ENCODE measurements at places on chromosomes 1 and 21. TPM values are rescaled to one million over a fixed set of nuclear protein-coding genes. Genes with fewer than 3 reads are reported as not detected.

- no peaks in the 10 kb centered on the region for H3K27me3 ChIP-seq
- DNase-seq = no peak
- H3K36me3 ChIP-seq = no peaks in the 10 kb centered on the region
These were observed 8.0 kb downstream of the DDI2 start for GRCh38 chr1:15625056-15625917.

DNA sequence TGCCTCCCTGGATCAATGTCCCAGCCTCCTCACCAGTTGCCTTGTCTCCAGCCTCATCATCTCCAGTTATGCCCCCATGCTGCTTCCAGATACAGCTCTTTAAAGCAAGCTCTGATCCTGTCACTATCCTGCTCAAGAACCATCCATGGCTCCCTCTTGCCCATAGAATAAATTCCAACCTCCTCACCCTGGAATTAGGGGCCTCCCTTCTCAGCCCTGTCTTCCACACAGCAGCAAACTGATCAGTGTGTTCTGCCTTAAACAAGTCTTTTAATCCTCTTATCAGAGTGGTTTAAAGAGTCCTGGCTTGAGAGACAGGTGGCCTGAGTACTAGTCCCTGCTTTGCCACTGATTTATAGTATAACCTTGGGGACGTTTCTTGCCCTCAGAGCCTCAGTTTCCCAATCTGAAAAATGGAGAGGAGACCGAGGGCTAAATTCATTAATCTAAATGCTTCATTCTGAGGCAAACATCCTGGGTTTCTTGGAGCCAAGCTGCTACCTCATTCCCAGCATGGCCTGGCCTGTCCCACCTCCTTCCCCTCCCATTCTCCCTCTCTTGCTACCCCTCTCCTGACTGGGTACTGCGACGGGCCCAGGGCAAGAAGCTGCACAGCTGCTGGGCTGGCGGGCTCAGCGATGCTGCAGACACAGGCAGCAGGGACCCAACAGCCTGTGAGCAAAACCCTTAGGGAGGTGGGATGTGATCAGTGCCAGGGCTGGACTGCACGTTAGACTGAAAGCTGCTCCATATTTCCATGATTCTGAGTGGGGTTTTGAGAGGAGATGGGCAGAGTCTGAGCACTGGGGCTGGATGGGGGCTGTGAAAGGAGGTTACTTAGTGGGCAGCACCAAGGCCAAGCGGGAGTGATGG lies 221.4 kb downstream of the PTPRU start:
- no peak overlapping the region for H3K27ac ChIP-seq
- DNase-seq = no peak
- H3K4me1 ChIP-seq = no peaks in the 10 kb centered on the region
- no peaks in the 10 kb centered on the region for H3K36me3 ChIP-seq

- no peak overlapping the region for H3K4me3 ChIP-seq
- H3K27me3 ChIP-seq = no peaks in the 10 kb centered on the region
- no peak overlapping the region for H3K27ac ChIP-seq
- no peaks in the 10 kb centered on the region for H3K4me1 ChIP-seq
These were observed 669.6 kb downstream of the PTPRC start for GRCh38 chr1:199308349-199308846.

GRCh38 chr1:100065183-100065968 lies 67.4 kb downstream of the SASS6 start:
- peaks cover 6% of the 10 kb centered on the region for H3K4me1 ChIP-seq
- H3K27ac ChIP-seq = peak overlapping the region; percentile 20
- no peaks in the 10 kb centered on the region for H3K27me3 ChIP-seq
- peaks cover 76% of the 10 kb centered on the region for H3K36me3 ChIP-seq
- H3K4me3 ChIP-seq = no peak overlapping the region

GRCh38 chr21:42125571-42126544 lies 54.7 kb downstream of the UMODL1 start:
- H3K4me3 ChIP-seq = no peak overlapping the region
- no peaks in the 10 kb centered on the region for H3K36me3 ChIP-seq
- no peak overlapping the region for H3K27ac ChIP-seq
- DNase-seq = no peak
- H3K27me3 ChIP-seq = no peaks in the 10 kb centered on the region

- no peak for DNase-seq
- H3K4me1 ChIP-seq = peaks cover 14% of the 10 kb centered on the region
- peak overlapping the region; percentile 96 for H3K4me3 ChIP-seq
These were observed 345 bp upstream of the ALDH9A1 start for GRCh38 chr1:165698761-165699052.

DNA sequence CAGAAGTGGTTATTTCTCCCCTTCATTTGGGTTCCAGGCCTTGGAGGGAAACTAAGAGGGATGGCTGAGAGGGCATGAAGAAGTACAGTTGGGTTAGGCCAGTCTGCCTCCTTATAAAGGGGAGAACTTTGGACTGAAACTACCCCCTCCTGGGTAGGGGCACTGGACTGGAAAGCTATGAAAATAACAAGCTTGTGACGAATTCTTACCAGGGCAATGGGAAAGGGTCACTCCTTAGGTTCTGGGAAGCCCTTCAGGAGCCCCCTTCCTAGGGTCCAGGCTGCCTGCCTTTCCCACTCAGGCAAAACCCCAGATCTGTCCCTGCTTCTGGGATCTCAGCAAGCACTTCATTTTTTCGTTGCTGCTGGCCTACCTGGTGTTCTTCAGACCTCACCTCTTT lies 9.8 kb upstream of the P3R3URF start:
- H3K4me1 ChIP-seq = no peaks in the 10 kb centered on the region
- DNase-seq = no peak
- peaks cover 19% of the 10 kb centered on the region for H3K36me3 ChIP-seq
- no peak overlapping the region for H3K4me3 ChIP-seq
- H3K27ac ChIP-seq = no peak overlapping the region

- H3K36me3 ChIP-seq = no peaks in the 10 kb centered on the region
- peaks cover 6% of the 10 kb centered on the region for H3K4me1 ChIP-seq
- no peak overlapping the region for H3K4me3 ChIP-seq
- DNase-seq = no peak
- H3K27me3 ChIP-seq = peaks cover 5% of the 10 kb centered on the region
These were observed 19.6 kb upstream of the TMEM54 start for GRCh38 chr1:32920833-32921232.

DNA sequence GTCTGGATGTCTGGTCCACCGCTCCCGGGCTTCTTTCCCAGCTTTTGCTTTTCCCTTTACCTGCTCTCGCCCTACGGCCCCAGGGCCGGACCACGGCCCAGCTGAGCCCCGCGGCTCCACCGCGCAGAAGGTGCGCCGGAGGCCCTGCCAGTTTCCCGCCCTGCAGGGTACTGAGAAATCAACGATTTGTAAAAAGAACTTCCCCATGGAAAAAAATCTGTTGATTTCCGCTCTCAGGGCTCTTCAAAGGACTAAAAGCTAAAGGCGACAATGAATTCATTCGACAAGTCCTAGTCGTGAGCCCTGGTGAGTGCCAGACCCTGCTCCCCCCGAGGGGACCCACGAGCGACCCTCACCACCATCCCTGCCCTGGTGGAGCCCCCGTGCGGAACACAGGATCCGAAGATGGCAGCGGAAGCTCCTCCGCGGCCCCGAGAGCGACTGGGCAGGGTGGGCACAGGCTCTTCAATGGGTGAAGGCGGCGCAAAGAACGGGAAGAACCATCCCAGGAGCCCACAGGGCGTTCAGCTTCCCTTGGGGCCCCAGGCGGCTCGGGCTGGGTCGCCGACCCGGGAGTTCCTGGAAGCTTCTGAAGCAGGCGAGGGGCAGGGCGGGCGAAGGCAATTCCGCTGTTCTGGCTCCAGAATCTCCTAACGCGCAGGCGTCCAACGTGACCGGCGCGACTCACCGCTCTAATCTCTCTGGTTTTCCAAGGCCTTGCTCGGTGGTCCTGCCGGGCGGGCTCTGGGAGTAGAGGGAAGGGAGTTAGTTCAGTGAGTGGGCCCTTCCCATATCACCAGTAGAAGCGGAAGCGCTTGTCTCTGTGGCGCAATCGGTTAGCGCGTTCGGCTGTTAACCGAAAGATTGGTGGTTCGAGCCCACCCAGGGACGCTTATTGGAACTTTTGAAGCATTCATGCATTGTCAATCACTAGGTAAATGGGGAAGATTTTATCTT lies 6.6 kb upstream of the RNU1-2 start:
- H3K36me3 ChIP-seq = no peaks in the 10 kb centered on the region
- peak overlapping the region; percentile 70 for H3K27ac ChIP-seq
- DNase-seq = no peak
- H3K4me1 ChIP-seq = peaks cover 4% of the 10 kb centered on the region
- H3K27me3 ChIP-seq = no peaks in the 10 kb centered on the region
- H3K4me3 ChIP-seq = peak overlapping the region; percentile 79

DNA sequence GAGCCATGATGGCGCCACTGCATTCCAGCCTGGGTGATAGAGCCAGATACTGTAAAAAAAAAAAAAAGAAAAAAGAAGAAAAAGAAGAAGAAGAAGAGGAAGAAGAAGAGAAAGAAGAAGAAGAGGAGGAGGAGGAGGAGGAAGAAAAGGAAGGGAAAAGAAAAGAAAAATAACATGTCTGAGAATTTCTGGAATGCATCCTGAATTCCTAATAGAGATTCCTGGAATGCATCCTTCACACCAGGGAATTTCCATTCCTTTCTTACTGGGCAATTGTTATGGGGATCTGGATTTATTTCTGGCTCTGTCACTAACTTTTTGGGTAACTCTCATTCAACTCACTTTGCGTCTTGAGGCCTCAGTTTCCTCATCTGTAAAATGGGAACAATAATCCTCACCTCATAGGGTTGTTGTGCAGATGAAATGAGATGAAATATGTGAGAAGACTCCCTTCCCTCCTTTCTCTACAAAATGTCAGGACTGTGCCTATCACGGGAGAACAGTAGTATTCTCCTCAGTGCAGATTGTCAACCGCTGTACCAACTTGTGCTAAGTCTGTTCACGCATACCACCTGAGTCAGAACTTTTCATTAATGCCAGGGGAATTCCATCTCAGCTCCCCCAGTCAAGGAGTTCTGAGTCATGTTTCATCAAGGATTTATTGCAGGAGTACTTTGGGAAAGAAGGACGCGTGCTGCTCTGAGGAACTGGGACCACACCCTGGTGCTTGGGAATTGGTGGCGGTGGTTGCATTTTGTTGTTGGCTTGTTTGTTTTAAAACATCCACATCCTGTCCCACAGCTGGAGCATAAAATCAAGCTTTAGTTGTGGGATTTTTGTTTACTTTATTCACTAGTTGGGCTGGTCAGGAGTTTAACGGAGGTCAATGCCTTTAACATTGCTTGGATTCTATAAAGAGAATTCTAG lies 42.4 kb upstream of the ROR1 start:
- H3K36me3 ChIP-seq = no peaks in the 10 kb centered on the region
- H3K27me3 ChIP-seq = no peaks in the 10 kb centered on the region
- H3K27ac ChIP-seq = no peak overlapping the region

SAMSN1 gene
- total RNA-seq = 136 TPM

HUNK gene
- not detected for total RNA-seq

Data from naive thymus-derived CD4-positive, alpha-beta T cell (primary cell).